Fibroblast of mammary gland (primary cell): ENCODE measurements at places on chromosomes 4 and X.

- DNase-seq = no peak
Observed at GRCh38 chr4:74555843-74556242, 110.9 kb downstream of the AREG start.

- peak; percentile 8 for DNase-seq
Observed at GRCh38 chr4:91058345-91058744, 931.2 kb downstream of the CCSER1 start.

DNA sequence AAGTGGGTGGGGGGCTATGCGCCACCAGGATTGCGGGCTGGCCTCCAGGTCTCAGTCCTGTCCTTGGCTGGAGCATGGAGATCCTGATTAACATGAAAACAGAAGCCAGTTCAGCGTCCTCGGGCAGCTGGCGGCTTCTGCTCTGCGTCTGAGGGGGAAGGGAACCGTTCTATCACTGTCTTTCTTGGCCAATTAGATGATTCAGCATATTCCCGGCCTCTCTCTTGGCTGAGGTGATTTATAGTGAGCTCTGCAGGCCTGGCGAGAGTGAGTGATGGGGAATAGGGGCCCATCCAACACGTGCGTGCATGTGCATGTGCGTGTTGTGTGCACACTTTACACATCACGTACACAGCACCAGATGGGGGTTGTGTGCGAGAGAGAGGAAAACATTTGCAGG, 145.8 kb upstream of the ATP6AP2 start:
- peak; percentile 24 for DNase-seq

- no peak for DNase-seq
Observed at GRCh38 chrX:111010111-111010510, 85.9 kb upstream of the PAK3 start.

DNA sequence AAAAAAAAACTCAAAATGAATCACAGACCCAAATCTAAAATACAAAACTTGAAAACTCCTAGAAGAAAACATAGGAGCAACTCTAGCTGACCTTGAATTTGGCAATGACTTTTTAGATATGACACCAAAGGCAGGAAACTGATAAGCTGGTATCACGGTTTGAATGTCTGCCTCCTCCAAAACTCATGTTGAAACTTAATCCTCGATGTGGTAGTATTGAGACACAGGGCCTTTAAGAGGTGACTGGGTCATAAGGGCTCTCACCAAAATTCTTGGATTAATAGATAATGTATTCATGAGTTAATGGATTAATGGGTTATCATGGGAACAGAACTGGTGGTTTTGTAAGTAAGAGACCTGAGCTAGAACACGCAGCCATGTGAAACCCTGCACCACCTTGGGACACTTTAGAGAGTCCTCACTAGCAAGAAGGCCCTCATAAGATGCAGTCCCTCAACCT, 40.5 kb downstream of the FRYL start:
- no peak for DNase-seq

GRCh38 chr4:137390707-137391106, 141.6 kb downstream of the PCDH18 start:
- peak; percentile 86 for DNase-seq

DNA sequence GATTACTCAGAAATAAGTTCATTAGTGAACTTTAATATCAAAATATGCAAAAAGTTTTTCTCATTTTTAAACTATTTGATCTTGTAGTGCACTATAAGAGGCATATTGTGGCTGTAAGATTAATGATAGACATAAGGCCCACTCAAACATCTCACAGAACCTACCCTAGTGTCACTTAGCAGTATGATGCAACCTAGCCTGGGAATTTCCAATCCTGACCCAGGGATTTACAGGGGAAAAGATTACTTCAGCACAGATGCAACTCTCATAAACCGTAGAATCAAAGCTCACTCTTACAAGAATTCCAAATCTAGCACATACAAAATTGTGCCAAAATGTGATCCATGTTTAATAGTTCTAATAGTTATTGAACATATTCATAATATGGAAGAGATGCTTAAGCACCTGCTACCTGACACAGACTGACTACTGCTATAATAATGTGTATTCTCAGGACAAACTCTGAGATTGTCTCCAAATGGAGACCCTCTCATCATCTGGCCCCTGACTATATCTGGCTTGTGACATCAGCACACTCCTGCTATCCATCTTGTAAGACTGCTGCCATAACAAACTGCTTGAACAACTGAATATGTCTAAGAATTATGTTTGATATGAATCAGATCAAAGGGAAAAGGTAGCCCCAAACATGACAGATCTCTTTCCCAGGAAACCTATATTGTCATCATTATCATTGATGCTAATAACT, 271.9 kb downstream of the PABPC4L start:
- no peak for DNase-seq

GRCh38 chr4:105257817-105258495, 111.3 kb downstream of the TET2 start:
- no peak for DNase-seq

- DNase-seq = peak; percentile 42
Observed at GRCh38 chr4:137610960-137611359, 78.7 kb upstream of the PCDH18 start.

- DNase-seq = no peak
Observed at GRCh38 chr4:24780936-24781495, 14.4 kb upstream of the SOD3 start.

- peak; percentile 9 for DNase-seq
Observed at GRCh38 chr4:186029571-186030398, 39.2 kb upstream of the TLR3 start.

DNA sequence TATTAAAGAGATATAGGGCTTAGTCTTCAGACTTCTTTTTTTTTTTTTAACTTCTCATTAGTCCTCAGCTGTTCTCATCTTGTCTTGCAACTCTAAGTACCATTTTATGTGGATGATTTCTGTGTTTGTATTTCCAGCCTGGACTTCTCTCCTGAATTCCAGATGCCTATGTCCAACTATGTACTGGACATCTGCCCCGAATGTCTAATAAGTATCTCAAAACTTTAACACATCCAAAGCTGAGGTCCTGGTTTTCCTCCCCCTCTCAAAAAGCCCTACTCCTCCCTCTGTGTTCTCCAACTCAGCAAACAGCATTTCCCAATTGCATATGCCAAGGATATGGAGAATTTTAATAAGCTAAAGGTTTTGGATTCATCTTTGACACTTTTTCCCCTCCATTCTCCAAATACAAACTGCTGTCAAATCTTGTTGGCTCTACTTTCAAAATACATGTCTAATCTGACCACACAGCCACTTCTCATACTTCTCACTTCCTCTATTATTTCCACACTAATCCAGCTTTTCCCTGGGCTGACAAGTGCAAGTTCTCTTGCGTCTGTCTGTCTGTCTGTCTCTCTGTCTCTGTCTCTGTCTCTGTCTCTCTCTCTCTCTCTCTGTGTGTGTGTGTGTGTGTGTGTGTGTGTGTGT, 79.8 kb downstream of the CLCN5 start:
- no peak for DNase-seq

GRCh38 chr4:2823671-2824328, 19.8 kb upstream of the ADD1 start:
- DNase-seq = no peak

GRCh38 chr4:2534904-2535375, 1.5 kb upstream of the FAM193A start:
- no peak for DNase-seq

DNA sequence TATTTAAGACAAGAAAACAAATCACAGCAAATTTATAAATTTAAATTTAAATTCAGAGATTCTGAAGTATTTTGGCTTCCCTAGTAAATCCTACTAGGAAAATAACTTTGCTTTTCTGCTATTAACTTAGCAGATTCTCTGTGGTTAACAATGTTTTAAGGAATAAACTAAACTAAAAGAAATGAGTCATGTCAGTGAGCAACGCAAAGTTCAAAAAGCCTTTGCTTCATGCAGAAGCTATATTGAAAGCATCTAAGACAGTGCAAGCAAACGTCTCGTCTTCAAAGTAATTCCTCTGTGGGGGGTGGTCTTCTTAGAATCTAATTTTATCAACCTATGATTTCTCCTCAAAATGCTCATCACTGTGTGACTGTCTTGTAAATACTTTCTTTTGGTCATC, 30.1 kb downstream of the GABRB1 start:
- peak; percentile 24 for DNase-seq

- DNase-seq = no peak
Observed at GRCh38 chr4:123463869-123464268, 67.3 kb downstream of the SPRY1 start.

DNA sequence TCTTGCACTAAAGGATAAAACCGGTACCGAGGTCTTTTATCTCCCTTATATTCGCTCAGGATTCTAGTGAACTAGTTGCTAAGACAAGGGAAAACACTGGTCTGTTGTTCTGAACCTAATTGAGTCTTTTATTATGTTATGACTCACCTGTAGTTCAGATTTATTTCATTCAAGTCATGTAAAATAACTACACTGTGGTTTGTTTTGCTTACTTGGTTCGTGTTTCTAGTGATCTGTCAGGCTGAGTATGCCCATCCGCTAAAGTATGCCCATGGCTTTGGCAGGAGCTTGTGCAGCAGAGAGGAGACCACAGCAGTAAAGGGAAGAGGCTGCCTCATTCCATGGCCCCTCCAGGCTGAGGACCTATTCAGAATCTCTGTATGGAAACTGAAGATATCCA, 126.1 kb downstream of the AFF1 start:
- peak; percentile 79 for DNase-seq

GRCh38 chr4:17933126-17933525, 88.4 kb downstream of the LCORL start:
- DNase-seq = peak; percentile 20

GRCh38 chr4:48375651-48376304, 34.4 kb downstream of the SLAIN2 start:
- peak; percentile 91 for DNase-seq

- peak; percentile 52 for DNase-seq
Observed at GRCh38 chr4:145619639-145619996, 433 bp downstream of the MMAA start.

- DNase-seq = peak; percentile 32
Observed at GRCh38 chr4:78660559-78660958, 109.0 kb downstream of the ANXA3 start.
